ENCODE measurements at places on chromosomes 11 and 22.
A peak's percentile ranks its signal among the peaks of the same experiment; 100 is the strongest.

GRCh38 chr22:32676191-32676590, 125.3 kb upstream of the TIMP3 start:
- no peak for DNase-seq

DNA sequence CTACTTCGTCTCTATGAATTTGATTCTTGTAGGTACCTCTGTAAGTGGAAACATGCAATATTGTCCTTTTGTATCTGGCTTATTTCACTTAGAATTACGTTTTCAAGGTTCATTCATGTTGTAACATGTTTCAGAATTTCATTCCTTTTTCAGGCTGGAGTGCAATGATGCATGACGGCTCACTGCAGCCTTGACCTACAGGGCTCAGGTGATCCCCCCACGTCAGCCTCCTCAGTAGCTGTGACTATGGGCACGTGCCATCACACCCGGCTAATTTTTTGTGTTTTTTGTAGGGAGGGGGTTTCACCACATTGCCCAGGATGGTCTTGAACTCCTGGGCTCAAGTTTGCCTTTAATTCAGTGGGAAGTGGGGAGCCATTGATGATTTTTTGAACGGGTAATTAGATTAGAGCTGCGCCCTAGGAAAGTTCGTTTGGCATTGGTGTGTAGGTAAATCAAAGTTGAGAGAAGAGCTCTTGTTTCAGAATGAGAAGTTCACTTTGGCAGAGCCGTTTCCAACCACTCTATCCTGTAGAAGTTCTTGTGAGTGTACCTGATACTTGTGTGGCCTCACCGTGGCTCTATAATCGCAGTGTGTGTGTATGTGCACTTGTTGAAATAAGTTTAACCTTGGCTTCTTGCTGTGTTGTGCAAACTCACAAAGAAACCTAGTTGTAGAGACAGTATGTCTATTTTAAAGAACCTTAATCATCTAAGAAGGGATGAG, 115.9 kb downstream of the NAV2 start:
- no peak for DNase-seq

DNA sequence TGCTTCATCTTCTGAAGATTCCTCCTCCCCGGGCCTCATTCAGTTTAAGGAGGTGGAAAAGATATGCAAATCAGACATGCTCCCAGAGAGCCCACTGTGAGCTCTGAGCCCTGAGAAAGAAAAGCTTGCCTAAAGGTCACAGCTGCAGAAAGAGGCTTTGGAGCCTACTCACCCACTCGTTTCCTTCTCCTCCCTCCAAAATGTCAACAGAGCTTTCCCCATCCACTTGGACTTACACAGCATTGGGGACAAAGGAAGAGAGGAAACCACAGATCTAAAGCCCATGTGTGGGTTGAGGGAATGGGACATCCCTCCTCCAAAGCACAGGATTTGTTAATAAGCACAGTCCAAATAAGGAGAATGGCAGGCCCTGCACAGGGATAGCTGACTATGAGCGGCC, 158.4 kb downstream of the ETS1 start:
- no peak for DNase-seq

- no peak for DNase-seq
Observed at GRCh38 chr11:17610085-17610894, 63.2 kb downstream of the OTOG start.

DNA sequence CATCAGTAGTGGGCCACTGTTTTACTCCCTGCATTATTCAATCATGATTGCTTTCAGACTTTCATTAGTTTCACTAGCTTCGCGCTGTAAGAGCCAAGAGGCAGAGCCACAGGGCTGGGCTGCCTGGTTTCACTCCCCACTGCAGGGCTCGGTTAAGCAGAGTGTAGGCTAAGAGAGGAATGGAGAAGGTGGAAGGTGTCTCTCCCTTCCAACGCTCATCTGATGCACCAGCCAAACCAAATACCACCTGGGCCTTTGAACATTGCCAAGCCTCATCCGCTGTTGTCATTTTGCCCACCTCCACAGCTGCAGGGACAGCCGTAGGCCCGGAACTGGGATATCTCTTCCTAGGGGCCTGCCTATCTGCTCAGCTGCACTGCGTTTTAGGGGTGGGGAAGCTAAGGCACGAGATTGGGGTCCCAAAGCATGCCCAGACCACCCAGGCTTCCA, 480 bp upstream of the SMARCB1 start:
- DNase-seq: no peak

GRCh38 chr11:3196161-3197043, 22.2 kb downstream of the MRGPRG start:
- no peak for DNase-seq

DNA sequence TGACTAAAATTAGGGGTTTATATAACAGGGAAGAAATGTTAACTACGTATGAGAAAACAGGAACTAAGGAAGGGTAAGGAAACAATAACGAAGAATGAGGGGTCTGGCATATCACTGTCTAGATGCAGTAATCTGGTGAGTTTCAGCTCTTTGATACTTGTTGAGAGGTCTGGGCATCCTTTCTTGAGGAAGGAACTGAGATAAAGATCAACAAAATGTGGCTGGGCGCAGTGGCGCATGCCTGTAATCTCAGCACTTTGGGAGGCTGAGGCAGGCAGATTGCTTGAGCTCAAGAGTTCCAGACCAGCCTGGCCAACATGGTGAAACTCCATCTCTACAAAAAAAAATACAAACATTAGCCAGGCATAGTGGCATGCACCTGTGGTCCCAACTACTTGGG, 2.7 kb downstream of the DCDC1 start:
- no peak for DNase-seq

DNA sequence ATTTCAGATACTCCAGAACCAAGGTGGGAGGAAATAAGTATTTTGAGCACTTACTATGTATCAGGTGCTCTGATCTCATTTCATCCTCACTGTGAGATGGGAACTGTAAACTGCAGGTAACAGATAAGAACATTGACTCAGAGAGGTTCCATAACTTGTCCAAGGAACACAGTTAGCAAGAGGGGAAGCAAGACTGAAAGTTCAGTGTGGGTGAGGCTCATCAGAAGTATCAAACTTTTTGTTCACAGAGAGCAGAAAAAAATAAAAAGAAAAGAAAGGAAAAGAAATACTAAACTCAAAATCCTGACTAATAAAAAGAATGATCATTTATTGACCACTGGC, 37.1 kb downstream of the RAB30 start:
- no peak for DNase-seq

GRCh38 chr11:74443071-74443864, 24.1 kb downstream of the KCNE3 start:
- DNase-seq: peak; percentile 84

DNA sequence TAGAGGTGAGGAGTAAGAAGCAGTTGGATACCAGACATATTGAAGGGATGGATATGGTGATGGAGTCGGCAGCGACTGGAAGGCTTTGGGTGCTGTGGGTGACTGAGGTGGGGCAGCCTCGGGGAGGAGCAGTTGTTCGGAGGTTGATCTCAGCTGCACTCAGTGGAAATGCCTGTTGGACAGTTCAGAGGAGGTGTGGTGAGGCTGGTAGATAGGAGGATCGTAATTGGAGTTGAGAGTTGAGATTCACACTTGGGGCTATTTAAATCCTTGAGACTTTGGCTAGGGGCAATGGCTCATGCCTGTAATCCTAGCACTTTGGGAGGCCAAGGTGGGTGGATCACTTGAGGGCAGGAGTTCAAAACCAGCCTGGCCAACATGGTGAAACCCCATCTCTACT, 6.9 kb downstream of the OTUB1 start:
- DNase-seq: no peak

DNA sequence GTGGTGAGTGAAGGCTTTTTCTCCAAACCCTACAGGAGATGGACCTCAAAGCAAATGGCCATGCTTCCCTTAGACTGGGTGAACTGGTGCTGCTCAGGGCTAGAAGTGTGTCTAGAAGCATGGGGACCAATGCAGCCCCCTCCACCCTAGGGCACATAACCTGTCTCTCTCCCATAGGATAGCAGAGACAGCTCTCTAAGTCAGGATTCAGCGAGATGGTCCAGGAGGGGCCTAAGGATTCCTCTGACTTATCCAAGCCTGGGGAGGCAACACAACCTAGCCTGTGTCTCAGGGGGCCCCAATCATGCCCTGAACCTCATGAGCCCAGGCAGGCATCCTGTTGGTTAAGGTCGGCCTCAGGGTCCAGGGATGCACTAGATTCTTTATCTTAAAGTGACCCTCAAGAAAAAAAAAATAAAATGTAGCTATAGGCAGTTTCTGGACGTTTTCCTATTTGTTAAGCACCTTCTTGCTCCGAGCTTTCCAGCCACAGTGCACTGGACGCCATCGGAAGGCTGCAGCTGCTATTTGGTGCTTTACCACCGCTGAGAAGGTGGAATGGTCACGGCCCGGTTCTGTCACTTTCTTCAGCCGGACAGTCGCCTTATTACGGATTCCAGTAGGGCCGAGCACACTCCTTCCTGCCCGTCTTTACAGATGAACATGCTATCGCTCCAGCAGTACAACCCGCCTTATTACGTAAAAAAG, 5.0 kb upstream of the CCND1 start:
- DNase-seq: no peak

DNA sequence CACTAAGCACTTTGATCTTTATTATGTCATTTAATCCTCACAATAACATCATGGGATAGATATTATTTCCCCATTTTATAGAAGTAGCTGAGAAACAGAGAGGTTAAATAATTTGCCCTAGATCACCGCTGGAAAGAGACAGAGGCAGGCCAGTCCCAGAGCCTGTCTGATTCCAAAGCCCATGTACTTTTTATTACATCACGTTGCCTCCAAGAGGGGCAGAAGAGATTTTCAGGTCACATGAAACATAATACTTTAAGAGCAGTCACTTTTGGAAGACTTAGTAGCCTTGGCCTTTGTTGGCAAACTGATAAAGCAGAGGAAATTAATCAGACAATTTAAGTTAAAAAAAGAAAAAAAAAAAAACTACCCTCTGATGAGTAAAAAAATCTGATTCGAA, 200.2 kb upstream of the ARHGAP20 start:
- no peak for DNase-seq

DNA sequence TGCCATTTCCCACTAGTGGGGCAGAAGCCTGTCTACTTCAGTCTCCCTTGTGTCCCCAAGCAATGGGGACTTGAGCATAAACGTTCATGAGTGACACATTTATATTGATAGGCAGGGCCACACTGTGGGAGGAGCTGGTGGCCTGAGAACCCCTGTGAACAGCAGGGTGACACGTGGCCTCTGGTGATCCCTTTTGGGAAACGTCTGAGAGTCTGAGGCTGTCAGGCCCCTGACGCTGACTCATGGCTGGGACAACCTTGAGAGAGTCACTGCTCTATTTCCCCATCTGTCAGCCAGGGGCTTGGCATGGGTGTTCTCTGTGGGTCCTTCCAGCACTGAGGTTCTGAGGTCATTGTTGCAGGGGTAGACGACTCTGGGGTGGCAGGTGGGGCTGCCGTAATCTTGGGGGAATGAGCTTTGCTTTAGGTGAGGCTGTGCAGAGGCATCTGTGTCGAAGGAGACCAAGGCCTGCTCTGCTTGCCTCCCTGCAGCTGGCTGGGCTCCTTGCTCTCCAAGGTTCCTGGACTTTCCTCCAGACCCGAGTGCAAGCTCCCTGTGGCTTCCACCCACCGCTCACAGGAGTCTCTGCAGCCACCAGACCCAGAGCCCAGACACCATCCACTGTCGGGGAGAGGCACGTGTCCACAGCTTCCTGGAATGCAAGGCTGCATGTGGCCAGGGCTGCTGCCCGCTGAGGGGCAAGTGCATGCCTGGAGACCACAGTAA, 54.7 kb downstream of the SMIM38 start:
- no peak for DNase-seq

GRCh38 chr22:31106001-31106571, 1.3 kb downstream of the SELENOM start:
- no peak for DNase-seq

- DNase-seq: no peak
Observed at GRCh38 chr11:103862094-103862801, 174.2 kb upstream of the DDI1 start.

DNA sequence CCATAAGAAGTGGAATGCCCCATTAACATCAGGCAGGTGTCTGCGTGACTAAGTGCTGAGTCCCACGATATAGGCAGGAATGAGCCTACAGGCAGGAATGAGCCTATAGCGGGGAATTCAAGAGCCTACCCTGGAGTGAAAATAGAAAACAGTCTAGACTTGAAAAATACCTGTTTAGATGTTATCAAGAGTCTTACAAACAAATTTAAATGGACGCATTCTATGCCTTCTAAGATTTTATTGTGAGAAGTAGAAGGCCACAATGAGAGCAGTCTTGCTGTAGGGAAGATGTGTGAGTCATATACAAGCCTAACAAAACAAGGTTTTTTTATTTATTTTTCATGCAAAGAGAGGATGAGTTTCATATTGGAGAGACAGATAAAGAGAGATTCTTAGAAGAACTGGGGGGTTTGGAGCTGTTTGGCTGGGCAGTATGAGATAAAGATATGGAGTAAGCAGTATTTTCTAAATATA, 200.8 kb upstream of the ZC3H12C start:
- no peak for DNase-seq

GRCh38 chr11:78560826-78561484, 13.7 kb downstream of the NARS2 start:
- DNase-seq: peak; percentile 18

- DNase-seq: peak; percentile 77
Observed at GRCh38 chr11:129992161-129992944, 10.3 kb downstream of the PRDM10 start.

GRCh38 chr11:78838417-78838816, 263.8 kb upstream of the NARS2 start:
- DNase-seq: no peak

DNA sequence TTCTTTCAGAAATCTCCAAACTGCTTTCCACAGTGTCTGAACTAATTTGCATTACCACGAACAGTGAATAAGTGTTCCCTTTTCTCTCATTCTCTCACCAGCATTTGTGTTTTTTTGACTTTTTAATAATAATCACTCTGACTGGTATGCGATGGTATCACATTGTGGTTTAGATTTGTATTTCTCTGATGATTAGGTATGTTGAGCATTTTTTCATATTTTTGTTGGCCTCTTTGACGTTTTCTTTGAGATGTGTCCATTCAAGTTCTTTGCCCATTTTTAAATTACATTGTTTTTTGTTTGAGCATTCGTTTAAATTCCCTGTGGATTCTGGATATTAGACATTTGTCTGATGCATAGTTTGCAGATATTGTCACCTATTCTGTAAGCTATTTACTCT, 1639.6 kb upstream of the TENM4 start:
- no peak for DNase-seq

GRCh38 chr11:128595775-128596174, 8.4 kb upstream of the ETS1 start:
- no peak for DNase-seq

GRCh38 chr11:121575250-121575962, 122.6 kb upstream of the SORL1-AS1 start:
- DNase-seq: no peak
